ENCODE measurements at places on chromosomes 4 and X. TPM values are rescaled to one million over a fixed set of nuclear protein-coding genes. Genes with fewer than 3 reads are reported as not detected.

GRCh38 chr4:16187455-16187854, 38.8 kb downstream of the TAPT1 start:
- DNase-seq: no peak

- no peak for DNase-seq
Measured at GRCh38 chrX:71164071-71164470, 19.4 kb downstream of the NLGN3 start.

GRCh38 chr4:157225096-157225495, 4.6 kb downstream of the GRIA2 start:
- DNase-seq: no peak

DNA sequence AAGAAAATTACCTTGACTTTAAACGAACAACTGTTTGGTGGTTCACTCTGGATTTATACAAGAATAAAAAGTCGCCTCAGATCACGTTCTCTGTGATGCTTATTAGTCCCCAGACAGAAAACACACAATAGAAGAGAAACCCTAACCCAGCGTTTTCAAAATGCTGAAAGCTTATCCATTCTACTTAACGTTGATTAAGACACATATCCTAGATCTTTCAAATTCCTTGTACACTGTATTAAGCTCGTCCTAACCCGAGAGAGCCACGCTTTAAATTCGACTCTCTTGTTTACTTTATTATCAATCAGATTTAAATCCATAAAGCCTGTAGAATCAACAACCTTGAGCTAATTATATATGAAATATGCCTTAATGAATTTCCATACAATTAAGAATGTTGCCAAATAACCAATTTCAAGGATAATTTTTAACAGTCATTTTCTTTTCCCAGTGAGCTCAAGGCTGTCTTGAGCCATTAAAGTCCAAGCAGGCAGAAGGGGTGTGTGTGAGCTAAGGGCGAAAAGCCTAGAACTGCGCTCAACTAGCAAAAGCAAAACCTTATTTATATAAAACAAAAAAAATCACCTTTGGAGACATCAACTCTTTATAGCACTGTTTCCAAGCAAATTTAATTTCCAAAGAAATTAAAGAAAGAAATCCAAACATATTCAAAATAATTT, 981 bp upstream of the PITX2 start:
- DNase-seq: no peak

DNA sequence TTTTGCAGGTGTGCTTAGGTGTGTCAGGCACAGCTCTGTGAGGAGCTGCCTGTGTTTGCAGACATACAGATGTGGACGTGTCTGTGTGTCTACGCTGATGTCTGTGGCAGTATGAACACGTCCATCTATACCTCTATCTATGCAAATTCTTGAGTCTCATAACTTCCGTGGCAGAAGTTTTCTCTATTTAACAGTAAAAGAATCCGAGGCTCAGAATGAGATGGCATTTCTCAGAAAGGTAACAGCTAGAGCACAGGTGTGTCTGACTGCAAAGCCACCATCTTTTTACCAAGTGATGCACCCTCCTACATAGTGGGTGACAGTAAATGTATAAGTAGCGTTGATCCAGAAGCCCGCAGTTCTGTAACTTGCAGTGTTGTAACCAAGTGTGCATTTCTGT, 39.9 kb upstream of the CYP4V2 start:
- no peak for DNase-seq

DNA sequence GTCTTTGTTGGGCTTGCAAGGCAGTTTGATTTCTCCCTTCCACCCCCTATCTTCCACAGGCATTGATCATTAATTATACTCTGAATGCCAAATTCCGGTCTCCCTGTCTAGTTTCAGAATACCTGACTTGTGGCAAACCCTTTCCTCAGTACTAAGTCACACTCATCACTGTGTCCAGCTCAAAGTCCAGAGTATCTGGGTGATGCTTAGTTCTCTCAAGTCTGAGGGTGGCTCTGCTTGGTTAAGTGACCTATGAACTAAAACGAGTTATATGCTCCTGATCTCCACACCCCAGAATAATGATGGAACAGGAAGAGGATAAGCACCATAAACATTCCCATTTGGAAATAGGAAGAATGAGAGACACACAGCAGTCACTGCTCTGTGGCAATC, 6.5 kb downstream of the SMIM9 start:
- DNase-seq: no peak

- no peak for DNase-seq
Measured at GRCh38 chrX:69280933-69281332, 115.7 kb upstream of the PJA1 start.

- no peak for DNase-seq
Measured at GRCh38 chrX:100830143-100830542, 10.0 kb downstream of the CSTF2 start.

DNA sequence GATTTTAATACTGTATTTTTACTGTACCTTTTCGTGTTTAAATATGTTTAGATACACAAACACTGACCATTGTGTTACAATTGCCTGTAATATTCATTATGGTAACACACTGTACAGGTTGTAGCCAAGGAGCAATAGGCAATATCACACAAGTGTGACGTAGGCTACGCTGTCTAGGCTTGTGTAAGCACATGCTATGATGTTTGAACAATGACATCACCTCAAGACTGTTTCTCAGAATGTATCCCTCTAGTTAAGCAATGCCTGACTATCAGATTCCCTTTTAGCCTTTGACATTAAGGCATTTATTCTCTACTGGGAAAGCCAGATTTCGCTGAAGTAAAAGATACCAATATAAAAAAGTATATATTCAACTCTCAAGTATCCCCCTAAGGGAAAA, 66.2 kb downstream of the VCX3A start:
- no peak for DNase-seq

GRCh38 chr4:145338568-145338967, 143.1 kb upstream of the SMAD1 start:
- DNase-seq: no peak

- no peak for DNase-seq
Measured at GRCh38 chr4:167177925-167178324, 56.4 kb downstream of the SPOCK3 start.

DNA sequence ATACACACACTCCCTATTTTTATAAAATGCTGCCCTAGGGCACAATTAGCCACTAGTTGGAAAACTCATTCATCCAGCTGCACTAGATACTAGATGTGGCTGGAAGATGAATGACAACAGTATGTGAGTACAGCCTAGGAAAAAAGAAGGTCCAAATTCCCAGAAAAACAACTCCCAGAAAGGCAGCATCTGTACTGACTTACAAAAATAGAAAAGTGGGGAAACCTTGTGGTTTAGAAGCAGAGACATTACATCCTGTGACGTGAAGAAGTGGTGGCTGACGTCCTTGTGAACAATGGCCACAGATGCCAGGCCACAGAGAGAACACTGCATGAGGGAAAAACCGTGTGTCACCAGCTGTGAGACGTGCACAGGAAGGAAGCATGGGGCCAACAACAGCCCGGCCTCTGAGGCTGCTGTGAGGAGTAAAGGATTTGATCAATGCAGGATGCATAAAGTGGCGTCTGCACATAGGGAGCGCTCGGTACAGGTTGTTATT, 81.2 kb downstream of the SPRY1 start:
- no peak for DNase-seq

- no peak for DNase-seq
Measured at GRCh38 chrX:47643926-47644325, 6.4 kb downstream of the ELK1 start.

DNA sequence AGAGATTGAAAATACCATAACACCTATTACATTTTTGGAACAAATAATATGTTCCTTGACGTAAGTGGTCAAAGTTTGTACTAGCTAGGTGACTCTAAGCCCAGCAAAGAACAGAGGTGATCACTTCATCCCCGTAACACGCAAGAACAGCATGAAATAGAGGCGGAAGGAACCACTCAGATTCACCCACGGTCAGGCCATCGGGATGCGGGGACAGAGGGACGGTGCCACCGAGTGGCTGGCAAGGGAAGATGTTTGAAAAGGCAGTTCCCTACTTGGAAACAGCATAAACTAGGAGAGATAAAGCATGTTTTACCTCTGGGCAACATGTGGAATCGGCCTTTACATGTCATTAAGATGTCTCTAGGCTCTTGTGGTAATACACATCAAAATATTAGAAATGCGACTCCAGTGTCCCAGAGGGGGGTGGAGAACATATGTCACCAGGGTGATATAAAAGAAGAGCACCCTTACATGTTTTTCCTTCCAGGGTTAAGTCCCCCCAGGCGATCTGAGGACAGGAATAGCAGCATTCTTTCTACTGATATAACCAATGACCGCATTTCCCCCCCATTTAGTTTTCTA, 84.0 kb downstream of the PHKA2 start:
- DNase-seq: no peak

DNA sequence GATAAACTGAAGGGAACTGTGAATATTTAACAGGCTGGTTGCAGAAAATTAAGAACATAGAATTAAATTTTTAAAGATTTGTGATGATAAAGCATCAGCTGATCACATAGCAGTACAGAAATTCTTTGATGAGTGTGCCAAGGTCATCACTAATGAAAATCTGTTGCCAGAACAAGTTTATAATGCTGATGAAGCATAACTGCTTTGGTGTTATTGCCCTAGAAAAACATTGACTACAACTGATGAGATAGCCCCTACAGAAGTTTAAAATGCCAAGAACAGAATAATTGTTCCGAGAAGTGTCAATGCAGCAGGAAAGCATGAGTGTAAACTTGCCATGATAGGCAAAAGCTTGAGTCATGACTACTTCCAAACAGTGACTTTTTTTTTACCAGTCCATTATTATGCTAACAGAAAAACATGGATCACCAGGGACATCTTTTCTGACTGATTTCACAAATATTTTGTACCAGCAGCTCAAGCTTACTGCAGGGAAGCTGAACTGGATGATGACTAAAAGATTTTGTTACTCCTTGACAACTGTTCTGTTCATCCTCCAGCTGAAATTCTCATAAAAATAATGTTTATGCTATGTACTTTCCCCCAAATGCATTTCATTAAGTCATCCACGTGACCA, 1136.6 kb downstream of the FAT4 start:
- no peak for DNase-seq

DNA sequence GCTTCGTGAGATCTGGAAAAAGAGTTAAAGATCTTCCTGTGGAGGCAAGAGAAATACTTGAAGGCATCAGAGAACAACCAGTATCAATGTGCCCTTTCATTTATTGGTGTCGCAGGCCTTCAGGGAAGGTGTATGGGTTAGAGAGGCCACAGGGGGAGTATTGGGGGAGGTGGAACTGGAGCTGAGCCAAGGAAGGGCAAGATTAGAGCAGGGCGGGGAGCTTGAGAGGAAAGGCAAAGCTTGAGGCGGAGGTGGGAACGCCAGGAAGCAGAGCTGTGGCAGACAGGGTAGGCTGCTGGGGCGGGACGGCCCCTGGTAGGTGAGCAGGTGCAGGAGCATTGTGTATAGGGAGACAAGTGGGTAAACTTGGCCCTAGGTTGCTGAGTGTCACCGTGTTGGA, 329.9 kb downstream of the ARHGAP10 start:
- no peak for DNase-seq

- DNase-seq: no peak
Measured at GRCh38 chr4:114922592-114922933, 190.9 kb downstream of the NDST4 start.

GRCh38 chr4:7733801-7734650, 205.6 kb downstream of the AFAP1 start:
- DNase-seq: no peak

DNA sequence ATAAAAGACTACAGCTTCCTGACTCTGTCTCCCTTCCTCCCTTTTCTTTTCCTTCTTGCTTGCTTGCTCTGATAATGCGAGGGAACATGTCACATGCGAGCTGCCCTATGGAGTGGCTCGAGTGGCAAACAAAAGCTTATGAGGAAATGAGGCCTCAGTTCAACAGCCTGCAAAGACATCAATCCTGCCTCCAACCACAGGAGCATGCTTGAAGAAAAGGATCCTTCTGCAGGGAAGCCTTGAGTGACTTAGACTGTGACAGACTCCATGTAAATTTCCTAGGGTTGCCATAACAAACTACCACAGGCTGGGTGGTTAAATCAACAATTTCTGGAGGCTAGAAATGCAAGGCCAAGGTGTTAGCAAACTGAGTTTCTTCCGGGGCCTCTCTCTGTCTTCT, 152.5 kb downstream of the NR3C2 start:
- DNase-seq: no peak

DNA sequence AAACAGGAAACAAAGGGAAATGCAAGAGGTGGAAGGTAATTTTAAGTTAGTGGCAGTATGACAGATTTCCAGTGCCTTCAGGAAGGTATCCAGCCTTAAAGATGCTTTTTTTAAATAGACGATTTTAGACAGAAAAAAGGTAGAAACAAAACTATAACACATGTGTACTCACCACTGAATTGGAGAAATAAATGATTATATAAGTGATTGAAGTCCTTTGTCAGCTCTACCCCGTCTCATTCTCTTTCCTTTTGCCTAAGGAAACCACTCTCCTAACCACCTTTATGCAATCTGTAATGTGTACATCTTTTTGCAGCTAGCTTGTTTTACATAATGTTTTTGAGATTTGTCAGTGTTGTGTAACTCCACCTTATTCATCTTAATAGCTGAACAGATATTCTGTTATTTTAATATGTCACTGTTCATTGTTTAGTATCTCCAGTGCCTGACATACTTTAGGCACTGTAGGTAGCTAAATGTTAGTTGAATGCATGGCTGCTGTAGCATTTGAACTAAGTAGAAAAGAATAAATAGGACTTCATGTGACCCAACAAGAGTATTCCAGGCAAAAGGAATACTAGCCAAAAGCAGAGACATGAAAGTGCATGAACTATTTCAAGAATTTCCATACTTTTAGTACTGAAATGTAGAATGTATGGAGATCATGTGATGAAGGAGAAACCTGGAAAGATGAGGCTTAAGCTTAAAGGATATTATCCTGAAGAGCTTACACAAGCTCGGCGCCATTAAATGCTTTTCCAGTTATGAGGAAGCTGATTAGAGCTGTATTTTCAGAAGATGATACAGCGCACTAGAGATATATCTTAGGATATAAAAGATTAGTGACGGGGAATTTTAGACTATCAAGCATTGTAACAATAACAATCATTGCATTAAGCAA, 865 bp downstream of the FAM200B start:
- no peak for DNase-seq

DNA sequence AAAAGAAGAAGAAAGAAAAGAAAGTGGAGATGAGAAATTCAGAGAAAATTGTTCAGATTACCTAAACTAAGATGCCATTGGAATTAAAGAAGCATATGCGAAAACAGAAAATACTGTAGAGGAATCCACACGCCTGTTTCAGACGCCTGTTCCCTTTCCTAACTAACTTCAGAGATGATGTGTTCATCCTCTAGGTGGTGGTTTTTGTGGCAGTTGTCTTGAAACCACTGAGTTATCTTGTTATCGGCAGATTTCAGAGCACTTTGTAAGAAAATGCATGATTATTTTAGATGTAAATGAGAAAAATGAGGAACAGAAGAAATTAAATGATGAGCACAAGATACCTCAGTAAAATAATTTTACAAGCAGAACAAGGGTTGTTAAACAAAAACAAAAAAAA, 48.3 kb downstream of the FUNDC1 start:
- DNase-seq: no peak

GRCh38 chr4:139314047-139314800, 11.9 kb upstream of the NDUFC1 start:
- no peak for DNase-seq

- DNase-seq: no peak
Measured at GRCh38 chrX:20059467-20060128, 57.1 kb downstream of the MAP7D2 start.

Gene PKD2
- 60.0 TPM for total RNA-seq

Gene ZFP92
- total RNA-seq: 1.6 TPM

Gene INPP4B
- 15.8 TPM for total RNA-seq

Gene ITGB1BP2
- 1.0 TPM for total RNA-seq

Gene ABCG2
- total RNA-seq: 6.9 TPM

Gene GLOD5
- total RNA-seq: not detected

Gene NAA11
- total RNA-seq: not detected

Gene CYLC1
- total RNA-seq: not detected

Gene HTN3
- total RNA-seq: not detected

Gene CT45A3
- not detected for total RNA-seq

Gene JCHAIN
- 700 TPM for total RNA-seq
